ENCODE measurements at places on chromosomes 6 and 20.

DNA sequence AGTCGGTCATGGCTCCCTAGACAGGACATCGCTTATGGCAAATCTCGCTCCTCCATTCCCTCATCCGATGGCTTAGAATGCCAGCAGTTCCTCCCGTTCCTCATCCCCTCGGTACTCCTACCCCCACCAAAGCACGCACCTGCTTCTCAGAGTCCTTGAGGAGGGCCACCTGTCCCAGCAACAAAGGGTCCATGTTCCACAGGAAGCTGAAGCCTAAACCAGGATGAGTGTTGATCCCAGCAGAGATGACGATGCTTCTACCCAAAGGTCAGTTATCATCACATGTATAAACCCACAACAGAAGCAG, 111.2 kb downstream of the THBS2 start:
- no peak for DNase-seq

GRCh38 chr20:25692499-25692898, 4.2 kb downstream of the ZNF337 start:
- DNase-seq, result peak; percentile 50

DNA sequence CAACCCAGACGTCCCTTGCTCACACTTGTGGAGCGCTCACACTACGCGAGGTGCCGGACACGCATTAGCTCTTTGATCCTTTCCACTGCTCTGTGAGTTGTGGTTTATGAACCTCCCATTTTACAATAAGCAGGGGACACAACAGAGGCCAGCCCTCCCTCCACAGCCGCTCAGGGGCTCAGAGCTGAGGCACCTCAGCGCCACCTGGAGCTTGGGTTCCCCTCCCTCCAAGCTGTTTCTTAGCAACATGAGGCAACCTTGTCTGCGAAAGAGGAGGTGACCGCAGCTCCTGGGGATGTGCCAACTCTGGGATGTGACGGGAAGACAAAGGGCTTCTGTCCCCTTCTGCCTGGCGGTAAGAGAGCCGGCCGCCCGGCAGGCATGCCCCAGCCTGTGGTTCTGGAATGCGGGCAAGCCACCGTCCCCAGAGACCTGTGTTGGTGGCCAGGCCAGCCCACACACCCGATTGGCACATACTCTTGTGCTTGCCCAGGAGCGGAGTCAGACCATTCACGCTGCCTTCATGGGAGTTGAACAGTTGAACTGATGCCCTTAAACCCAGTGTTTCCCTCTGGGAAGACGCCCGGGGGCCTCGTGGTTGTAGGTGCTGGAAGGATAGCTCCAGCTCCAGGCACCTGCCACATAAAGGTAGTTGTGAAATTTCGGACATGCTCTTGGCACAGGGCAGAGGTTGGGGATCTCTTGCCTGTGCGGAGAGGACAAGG, 44.5 kb downstream of the RBM38 start:
- no peak for DNase-seq

- DNase-seq, result peak; percentile 70
These were observed 61.6 kb upstream of the MRPS10 start for GRCh38 chr6:42279144-42279781.

DNA sequence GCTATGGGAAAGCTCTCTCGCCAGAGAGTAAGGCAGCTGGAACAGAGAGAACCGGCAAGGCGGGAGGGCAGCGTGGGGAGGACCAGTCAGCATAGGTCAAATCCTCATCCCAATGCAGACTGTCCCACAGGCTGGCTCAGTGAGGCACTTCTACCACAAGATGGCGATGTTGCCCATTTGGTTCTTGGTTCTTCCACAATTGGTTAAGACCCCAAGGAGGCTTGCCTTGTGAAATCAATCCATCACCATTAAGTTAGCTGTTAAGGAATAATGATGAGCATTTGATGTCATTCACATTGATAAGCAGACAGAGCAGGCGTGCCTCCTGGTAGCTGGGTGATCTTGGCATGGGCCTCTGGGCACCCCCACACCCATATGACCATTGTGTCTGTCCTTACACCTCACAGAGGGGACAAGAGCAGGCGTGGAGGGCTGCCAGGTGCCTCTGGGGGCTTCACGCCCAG, 2.4 kb downstream of the CSTL1 start:
- peak; percentile 80 for DNase-seq

GRCh38 chr20:61244213-61244612, 7.8 kb upstream of the CDH4 start:
- DNase-seq, result no peak

- no peak for DNase-seq
These were observed 51.3 kb upstream of the FOXC1 start for GRCh38 chr6:1558388-1558787.

DNA sequence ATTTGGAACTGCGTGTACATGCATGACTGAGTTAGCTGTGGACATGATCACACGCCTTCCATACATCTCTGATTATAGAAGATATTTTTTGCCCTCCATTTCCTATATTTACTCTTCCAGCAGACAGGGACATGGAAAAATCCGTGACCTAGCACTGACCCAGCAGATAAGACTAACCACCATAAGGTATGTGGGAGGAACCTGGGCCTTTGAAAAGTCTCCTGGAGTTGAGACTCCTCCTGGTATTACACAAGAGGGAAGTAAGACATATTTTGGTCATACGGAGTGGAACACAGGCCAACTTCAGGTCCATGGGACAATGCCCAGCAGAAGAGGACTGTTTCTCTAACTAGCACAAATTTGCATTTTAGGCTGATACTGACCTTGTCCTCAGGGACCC, 13.7 kb upstream of the SIRPB1 start:
- DNase-seq, result peak; percentile 26

GRCh38 chr6:116556814-116557415, 3.4 kb downstream of the CALHM4 start:
- DNase-seq, result peak; percentile 43

- DNase-seq, result no peak
These were observed 41.0 kb downstream of the GFOD1 start for GRCh38 chr6:13446381-13446780.

DNA sequence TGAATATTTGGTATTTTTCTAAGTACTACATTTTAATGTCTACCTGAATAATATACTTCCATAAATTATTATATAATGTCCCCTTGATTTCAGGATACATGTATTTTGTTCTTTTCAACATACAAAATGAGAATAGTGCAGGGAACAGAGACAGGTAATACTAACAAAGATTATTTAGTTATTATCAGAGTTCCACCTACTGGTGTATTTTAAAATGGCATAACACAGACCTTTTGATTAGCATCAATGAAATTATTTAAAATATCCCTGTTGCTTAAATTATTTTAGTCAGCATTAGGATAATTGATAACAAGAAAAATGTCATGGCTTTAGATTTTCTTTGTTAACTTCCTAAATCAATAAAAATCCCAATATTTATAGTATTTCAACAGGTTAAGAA, 184.0 kb downstream of the PRDM13 start:
- DNase-seq, result peak; percentile 1

DNA sequence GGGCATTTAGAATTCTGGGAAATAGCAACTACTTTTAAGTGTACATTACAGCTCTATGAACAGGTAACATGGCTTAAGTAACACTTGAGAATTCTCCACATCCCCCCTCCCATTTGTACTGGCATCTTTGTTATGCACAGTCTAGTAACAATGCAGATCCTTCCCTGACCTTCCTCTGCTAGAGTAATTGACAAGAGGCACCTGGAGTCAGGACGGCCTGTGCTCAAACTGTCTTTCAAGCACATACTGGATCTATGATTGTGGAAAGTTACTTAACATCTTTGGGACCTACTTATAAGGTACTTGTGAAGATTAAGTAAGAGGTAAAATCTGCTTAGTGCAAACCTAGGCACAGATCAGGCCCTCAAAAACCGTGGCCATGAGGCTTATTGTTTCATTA, 21.9 kb upstream of the GSTA3 start:
- DNase-seq, result no peak

DNA sequence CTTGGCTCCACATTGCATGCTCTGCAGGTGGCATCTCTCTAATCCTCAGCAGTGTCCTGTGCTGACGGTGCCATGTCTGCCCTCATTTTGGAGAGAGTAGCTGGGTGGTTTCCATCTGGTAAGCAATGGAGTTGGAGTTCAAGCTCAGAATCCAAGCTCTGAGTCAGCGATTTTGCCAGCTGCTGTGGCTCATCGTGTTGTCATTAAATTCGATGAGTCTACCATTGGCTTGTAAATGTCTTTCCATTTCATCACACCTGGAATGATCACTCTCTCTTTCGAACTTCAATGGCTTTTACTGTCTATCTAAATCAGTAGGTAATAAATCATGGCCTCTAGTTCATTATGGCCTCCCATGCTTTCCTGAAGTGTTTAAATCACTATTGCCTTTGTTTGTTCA, 378.5 kb upstream of the TSHZ2 start:
- no peak for DNase-seq

DNA sequence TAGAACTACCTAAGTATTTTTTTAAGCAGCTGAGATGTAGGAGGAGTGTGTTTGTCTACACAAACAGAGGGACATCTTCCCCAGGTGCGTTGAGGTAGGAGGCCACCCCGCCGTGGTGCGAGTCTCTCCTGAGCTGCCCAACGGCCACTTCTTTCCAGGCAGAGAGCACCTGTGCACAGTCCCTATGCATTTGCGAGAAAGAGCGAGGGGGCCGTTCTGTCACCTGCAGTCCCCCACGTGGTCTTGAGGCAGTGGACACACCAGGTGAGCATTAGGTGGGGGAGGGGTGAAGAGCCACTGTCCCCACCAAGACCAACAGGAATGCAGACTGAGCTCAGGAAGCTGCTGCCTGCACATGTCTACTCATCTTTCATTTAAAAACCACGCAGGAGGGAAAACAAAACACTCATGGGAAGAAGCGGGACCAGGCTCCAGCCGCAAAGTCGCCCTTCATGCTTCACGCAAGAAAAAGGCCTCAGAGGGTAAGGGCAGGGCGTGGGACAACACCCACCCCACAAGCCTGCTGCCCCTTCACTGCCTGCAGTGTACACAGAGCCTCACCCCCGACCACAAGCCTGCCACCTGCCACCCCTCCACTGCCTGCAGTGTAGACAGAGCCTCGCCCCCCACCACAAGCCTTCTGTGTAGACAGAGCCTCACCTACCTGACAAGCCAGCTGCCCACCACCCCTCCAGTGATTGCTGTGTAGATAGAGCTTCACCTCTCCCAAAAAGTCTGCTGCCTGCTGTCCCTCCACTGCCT, 142.0 kb downstream of the DLL1 start:
- DNase-seq, result no peak

GRCh38 chr6:46128476-46128875, 1.3 kb upstream of the ENPP4 start:
- no peak for DNase-seq

- DNase-seq, result peak; percentile 70
These were observed 36.8 kb downstream of the TSPYL4 start for GRCh38 chr6:116217069-116217468.

DNA sequence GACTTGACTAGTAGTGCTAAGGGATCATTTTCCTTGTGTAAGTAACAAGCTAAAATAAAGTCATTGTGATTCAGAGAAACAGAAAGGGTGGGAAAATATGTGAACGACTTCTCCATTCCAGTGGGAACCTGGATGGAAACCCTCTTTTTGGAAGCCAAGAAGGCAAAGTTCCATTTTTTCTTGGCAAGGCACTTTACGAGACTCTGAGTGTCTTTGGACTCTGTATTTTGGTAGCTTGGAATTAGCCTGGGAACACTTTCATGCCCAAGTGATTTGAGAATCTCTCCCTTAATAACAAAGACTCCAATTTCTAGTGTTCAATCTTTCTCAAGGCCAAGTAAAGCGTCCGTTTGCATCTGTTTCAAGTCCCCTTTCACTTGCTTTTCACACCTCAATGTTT, 100.5 kb upstream of the SASH1 start:
- DNase-seq, result peak; percentile 84

DNA sequence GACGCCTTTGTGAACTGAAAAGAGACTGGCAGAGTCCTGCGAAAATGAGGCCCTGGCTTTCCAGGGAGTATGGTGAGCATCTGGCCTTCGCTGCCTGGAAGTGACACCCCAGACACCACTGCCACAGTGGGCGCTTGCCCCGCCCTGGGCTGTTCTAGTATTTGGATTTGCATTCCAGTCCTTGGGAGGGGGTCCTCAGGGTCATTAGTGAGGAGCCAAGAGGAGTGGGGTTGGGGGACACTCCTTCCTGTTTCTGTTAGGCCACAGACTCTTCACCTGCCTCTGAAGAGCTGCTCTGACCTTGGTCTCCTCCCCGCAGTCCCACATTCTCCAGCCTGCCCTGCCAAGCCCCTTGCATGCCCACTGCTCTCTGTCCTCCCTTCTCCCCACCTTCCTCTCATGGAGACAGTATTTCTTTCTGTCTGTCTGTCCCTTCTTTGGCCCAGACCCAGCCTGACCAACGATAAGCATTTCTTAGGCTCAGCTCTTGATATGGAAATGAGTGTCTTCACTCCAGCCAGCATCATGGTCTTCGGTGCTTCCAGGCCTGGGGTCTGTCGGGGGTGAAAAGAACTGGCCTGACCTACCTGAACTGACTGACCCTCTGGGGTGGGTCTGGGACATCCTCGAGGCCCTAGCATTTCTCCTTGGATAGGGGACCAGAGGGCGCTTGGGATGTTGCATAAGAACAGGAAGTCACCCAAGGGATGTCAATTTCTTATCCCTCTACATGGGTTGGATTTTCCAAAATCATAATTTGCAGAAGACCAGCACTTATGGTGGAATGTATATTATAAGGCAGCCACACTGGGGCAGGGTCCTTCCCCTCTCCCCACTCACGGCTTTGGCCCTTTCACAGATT, 19.4 kb downstream of the SLC9A8 start:
- no peak for DNase-seq

DNA sequence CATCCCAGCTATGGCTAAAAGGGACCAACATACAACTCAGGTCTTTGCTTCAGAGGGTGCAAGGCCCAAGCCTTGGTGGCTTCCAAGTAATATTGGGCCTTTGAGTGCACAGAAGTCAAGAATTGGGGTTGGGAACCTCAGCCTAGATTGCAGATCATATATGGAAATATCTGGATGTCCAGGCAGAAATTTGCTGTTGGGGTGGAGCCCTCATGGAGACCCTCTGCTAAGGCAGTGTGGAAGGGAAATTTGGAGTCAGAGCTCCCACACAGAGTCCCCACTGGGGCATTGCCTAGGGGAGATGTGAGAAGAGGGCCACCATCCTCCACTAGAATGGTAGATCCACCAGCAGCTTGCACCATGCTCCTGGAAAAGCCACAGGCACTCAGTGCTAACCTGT, 123.5 kb downstream of the PRL start:
- no peak for DNase-seq

- DNase-seq, result no peak
These were observed 91.0 kb downstream of the COL12A1 start for GRCh38 chr6:75114806-75115205.

DNA sequence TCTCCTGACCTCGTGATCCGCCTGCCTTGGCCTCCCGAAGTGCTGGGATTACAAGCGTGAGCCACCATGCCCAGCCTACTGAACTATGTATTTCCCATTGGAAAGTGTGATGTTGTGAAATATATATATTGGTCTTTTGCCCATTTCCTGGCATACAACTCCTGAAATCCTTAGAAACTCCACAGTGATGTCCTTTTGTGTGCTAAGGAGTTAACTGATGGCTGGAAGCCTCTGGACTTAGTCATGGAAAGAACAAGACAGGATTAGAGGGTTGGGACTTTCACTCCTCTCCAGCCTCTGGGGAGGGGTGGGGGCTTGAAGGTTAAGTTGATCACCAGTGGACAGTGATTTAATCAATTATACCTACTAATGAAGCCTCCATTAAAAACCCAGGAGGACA, 7.1 kb downstream of the PANK2 start:
- DNase-seq, result peak; percentile 71

- peak; percentile 82 for DNase-seq
These were observed 67.4 kb upstream of the XRN2 start for GRCh38 chr20:21235484-21236445.

GRCh38 chr6:132041706-132042105, 90.5 kb upstream of the CCN2 start:
- DNase-seq, result no peak
